ENCODE measurements at places on chromosomes 6 and 20.
A peak's percentile ranks its signal among the peaks of the same experiment; 100 is the strongest.

DNA sequence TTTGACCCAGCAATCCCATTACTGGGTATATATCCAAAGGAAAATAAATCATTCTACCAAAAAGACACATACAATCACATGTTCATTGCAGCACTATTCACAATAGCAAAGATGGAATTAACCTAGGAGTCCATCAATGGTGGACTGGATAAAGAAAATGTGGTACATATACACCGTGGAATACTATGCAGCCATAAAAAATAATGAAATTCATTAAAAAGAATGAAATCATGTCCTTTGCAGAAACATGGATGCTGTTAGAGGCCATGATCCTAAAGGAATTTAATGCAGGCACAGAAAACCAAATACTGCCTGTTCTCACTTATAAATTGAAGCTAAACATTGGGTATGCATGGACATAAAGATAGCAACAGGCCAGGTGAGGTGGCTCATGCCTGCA, 61.9 kb upstream of the BMP6 start:
- no peak for DNase-seq

- DNase-seq = no peak
These were observed 10.0 kb upstream of the NKX2-2 start for GRCh38 chr20:21523895-21524294.

DNA sequence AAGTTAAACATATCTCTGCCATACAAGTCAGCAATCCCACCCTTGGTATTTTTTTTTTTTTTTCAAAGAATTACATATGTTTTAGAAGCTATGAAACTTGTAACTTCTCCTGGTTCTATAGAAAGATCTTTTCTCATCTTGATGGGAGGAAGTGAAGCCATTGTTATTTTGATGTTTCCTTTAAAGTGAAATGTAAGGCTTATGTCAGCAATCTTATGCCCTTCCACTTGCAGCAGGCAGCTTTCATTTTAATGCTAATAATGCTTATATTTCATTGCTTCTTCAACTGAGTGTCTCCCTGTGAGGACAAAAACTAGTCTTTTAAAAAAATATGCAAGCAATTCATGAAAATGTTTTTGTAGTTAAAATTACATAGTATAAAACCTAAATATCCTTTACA, 1614.7 kb downstream of the KHDRBS2 start:
- DNase-seq = no peak

DNA sequence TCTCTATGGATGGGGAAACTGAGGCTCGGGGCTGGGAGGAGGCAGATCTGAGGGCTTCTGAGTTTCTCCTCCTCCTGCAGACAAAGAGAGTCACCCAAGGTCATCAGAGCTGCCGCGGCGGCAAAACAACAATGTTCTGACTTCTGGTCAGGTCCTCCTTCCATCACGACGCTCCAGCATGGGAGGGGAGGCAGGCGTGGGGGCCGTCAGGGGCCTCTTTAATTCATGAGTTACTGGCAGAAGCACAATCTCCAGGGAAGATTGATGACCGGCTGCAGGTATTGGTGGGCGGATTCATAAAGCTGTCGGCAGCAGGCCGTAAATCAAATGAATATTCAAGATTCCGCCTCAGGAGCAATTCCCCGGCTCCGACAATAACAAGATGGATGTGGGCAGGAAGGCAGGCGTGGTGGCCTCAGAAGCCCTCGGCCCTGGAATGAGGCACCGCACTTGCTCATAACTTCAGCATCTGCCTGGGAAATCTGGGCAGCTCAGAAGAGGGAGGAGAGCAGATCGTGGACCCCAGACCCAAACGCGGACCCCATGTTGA, 19.1 kb downstream of the PCK1 start:
- DNase-seq = no peak

DNA sequence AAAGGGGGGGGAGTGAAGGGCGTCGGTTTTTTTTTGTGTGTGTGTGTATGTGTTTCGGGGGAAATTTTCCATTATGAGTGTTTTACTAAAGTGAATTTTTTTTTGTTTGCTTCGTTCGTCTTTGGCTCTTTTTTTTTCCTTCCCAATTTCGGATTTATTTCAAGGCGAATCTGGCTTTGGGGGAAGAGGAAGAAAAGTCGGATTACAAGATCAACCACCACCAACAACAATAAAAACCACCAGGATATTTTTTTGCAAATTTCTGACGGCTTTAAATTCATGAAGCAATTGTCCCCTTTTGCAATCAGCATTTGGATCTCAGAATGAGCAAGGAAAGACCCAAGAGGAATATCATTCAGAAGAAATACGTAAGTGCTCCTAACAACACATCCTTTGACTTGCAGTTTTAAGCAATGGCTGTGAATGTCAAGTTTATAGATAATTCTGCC, 372 bp downstream of the JARID2 start:
- DNase-seq = no peak

DNA sequence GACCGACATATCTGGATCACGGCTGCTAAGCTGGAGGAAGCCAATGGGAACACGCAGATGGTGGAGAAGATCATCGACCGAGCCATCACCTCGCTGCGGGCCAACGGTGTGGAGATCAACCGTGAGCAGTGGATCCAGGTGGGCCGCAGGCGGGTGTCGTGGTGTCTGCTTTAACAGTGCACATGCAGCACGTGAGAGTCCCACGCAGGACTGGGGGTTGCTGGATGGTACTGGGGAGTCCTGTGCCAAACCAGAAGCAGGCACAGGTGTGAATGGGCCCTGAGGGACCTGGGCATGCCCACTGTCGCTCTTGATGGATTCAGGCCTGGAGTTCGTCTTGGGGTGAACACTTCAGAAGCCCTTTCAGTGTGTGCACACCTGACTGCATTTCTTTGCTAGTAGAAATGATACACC, 24.6 kb upstream of the C20orf204 start:
- DNase-seq = no peak

- no peak for DNase-seq
These were observed 31.6 kb upstream of the EZR start for GRCh38 chr6:158850807-158851115.

DNA sequence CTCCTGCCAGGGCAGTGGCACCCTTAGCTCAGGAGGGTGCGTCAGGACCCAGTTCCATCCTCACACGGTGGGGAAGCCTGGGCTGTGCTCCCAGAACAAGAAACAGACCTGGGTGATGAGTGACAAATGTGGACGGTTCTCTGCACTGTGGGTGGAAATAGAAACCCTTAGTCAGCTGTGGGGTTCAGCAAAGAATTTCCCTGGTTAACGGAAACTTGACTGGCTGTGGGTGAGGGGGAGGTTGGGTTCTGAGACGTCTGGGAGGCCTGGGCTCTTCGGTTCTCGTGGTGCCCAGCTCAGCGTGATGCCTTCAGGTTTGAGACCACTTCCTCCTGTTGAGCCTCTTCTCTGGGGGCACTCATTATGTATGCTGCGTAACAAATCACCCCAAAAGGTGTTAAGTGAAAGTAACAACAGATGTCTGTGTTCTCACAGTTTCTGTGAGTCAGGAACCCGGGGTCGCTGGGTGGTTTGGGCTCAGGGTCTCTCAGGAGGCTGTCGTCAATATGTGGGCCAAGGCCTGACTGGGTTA, 53.1 kb upstream of the FAM83D start:
- no peak for DNase-seq

DNA sequence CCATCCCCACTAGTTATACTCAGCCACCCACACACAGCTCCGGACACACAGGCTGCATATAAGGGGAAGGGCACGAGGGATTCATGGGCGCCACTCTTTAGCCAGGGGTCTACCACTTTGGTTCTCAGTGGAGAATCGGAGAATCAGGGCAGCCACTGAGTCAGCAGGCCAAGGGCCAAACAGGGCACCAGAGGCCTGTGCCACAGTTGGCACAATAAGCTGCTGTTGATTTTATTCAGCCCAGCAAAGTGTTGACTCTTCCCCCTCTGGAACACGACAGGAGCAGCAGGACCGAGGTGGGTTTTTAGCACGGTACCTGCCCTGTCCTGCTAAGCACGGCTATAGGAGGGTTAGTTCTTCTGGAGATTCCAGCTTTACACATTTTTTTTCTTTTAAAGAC, 48.3 kb downstream of the GJA10 start:
- DNase-seq = no peak

GRCh38 chr20:14717134-14717999, 380.0 kb upstream of the FLRT3 start:
- no peak for DNase-seq

GRCh38 chr6:159693894-159694545, 979 bp upstream of the SOD2 start:
- peak; percentile 67 for DNase-seq

DNA sequence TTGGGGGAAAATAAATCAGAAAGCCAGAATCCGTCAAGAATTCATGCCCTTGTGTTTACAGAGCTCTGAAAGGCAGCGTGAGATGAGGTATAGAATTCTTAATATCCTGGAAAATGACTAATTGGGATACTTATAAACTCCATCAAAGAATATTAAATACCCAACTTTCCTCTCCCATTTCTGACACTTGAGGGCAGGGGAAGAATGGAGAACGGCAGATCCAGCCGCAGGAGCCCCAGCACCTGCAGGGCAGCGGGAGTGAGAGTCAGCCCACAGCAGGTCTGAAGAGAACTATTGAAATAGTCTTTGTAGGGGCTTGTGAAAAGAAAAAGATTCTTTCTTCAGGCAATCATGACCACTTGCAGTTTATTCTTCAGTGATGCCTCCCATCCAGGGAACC, 107.2 kb downstream of the AGPAT4 start:
- DNase-seq = no peak

DNA sequence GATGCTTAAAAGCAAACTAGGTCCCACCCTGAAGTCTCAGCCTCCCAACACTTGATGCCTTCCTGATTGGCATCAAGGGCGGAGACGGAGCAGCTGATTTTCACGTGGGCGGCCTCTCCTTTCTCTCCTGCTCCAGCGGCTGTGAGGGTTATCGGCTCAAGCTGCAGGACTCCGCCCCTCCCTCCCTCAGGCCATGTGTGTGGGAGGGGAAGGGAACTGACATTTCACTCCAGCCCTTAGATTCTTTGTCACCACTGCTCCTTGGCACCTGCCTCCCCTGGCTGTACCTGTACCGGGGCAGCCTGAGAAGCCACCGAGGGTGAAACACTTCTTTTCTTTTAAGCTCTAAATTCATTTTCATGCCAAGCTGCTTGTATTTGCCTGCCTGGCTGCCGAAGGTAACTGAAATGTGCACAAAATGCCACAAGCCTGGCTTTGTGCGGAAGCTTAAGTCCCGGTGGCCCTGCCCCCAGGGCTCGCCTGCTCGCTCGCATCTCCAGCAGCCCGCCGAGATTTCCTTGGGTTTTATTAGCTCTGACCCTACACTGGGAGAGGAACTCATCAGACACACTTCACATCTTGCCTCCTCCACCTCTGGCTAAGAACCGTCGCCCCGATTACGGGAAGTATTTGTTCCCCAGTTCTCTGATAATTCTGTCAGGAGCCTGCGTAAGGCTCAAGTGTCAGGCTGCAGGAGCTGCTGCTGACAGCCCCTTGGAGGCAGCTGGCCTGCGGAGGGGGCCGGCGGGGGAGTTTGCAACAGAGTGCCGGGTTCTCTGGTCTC, 9.6 kb upstream of the CPNE5 start:
- DNase-seq = peak; percentile 24

DNA sequence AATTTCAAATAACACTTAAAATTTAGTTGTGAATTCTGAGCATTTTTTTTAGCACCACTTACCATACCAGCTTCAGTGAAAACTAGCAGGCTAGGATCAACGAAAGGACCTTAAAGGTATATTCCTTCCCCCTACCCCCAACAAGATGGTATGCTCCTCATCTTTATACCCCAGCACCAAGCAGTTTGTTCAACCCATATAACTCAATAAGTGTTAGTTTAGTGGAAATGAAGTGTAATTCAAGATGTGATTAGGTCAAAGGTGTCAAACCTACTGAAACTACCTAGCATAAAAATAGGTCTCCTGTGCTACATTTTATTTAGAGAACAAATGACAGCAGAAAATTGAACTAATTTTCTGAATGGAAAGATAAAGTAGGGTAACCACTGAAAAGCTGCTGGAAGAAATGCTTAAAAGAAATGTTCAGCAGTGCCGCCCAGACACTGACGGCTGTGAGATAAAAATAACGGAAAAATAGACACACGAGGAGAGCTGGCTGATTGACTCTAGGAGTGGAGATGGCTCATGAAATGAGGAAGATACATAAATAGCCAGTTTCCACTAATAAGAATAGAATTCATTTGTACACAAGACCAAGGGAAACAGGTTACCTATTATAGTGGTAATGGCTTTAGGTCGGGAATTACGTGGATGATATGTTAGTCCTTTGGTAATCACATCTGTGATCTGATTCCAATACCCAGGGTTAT, 94.8 kb downstream of the IPCEF1 start:
- DNase-seq = peak; percentile 75

DNA sequence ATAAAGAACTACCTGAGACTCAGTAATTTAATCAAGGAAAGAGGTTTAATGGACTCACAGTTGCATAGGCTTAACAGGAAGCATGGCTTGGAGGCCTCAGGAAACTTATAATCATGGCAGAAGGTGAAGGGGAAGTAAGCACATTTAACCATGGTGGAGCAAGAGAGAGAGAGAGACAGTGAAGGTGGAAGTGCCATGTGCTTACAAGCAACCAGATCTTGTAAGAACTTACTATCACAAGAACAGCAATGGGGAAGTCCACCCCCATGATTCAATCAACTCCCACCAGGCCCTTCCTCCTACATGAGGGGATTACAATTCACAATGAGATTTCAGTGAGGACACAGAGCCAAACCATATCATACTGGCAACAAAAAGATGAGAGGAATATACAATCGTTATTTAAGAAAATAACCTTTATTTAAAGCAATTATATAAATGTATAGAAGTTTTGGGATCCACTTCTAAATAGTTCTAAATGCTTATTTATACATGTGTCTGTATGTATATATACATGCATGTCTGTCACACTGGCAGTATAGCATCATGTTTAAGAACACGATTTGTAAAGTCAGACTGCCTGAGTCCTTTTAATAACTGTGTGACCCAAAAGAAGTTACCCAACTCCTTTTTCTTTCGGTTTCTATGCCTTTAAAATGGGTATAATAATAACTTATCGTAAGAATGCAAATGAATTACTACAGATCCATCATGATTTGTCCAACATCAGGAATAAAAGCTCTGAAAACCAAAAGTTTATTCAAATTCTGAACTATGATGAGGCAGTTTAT, 255.7 kb upstream of the THEMIS start:
- peak; percentile 70 for DNase-seq

DNA sequence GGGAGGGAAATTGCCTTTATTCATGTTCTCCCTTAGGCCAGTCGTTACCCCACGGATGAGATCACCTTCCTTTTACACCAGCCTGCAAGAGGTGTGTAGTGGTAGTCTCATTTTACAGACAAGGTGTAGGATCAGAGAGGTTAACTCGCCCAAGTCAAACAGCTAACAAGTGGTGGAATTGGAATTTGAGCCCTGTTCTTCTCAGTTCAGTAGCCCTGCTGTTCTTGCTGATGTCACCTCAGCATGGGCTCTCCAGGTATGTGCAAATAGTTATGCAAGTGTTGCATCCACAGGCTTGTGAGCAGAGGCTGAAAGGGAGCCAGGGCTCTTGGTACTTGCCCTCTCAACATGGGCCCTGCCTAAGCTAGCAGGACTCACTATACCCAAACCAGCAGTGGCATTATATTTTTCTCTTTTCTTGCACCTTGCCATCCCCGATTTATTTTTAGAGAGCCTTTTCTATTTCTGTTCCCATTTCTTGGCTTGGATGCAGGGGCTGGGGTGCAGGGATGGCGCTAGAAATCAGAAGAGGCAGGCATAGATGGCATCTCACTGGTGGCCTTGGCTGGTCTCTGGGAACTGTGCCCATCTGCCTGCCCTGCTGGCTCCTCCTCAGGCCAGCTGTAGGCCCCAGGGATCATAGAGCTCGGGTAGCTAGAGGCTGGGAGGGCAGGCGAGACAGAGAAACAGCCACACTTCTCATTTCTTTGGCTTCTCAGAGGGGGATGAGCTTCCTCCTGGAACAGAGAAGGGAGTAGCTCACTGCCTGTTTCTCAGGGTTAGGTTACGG, 18.2 kb downstream of the PPARD start:
- DNase-seq = no peak

Measured in Kasumi-1 (cell line).